ENCODE measurements at places on chromosomes 7 and 10.

- no peak for DNase-seq
Measured at GRCh38 chr7:44159824-44160630, 18.9 kb upstream of the MYL7 start.

GRCh38 chr10:79021331-79021907, 47.3 kb upstream of the ZMIZ1 start:
- DNase-seq, result no peak

- DNase-seq, result no peak
Measured at GRCh38 chr10:52077814-52078213, 236.3 kb upstream of the DKK1 start.

DNA sequence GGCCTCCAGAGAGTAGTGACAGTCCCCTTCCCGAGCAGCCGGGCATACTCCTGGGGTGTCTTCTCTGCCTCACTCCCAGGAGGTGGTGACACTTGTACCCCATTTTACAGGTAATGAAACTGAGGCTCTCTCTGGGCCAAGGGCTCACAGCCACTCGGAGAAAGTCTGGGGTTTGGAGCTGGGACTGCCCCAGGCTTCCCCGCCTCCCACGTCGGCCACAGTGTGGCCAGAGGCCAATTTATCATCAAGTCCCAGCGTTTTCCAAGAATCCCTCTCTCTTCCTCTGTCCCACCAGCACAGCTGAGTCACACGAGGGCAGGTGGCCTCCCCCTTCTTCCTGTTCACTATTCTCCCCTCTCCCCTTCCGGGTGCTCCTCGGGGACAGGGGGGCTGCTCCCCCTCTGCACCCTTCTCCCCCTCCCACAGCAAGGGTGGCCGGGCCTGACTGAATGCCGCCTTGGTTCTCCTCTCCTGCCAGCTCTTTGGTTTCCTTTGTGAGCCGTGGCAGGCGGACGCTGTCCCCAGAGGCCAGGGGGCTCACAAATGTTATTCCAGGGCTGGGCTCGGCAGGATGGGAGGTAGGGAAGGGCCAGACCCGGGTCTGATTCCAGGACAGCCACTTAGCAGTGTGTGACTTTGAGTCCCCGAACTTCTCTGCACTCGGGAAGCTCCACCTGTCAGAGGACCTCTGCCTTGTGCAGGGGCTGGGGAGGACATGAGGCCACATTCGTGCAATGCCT, 17.7 kb downstream of the CLIP2 start:
- no peak for DNase-seq

GRCh38 chr10:54108961-54109360, 692.1 kb downstream of the PCDH15 start:
- no peak for DNase-seq

GRCh38 chr10:51144161-51144781, 70.0 kb downstream of the PRKG1 start:
- no peak for DNase-seq

- DNase-seq, result no peak
Measured at GRCh38 chr10:12699781-12700556, 301.5 kb downstream of the CCDC3 start.

GRCh38 chr7:11650030-11650429, 182.0 kb downstream of the THSD7A start:
- no peak for DNase-seq

DNA sequence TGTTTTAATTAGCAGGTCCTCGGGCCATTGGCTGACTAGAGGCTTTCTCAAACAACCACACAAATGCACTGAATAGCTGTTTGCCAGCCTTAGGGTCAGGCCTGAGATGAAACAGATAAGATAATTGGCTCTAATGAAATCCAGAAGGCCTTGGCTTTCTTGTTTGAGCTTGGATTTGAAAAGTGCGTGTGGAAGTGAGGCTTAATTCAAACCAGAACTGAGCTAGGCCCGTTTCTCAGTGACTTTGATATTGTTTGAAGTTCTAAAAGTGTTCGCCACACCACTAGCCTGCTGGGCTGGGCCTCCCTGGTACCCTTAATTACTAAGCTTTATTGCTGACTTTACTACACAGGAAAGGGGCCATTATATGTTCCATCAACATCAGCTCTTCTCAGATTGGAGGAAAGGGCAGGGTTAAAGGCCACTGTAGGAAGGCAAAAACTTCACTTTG, 270.6 kb downstream of the TWIST1 start:
- no peak for DNase-seq

GRCh38 chr7:132723506-132724081, 147.3 kb upstream of the PLXNA4 start:
- DNase-seq, result no peak

- DNase-seq, result no peak
Measured at GRCh38 chr10:21516242-21517131, 9.0 kb downstream of the SKIDA1 start.

DNA sequence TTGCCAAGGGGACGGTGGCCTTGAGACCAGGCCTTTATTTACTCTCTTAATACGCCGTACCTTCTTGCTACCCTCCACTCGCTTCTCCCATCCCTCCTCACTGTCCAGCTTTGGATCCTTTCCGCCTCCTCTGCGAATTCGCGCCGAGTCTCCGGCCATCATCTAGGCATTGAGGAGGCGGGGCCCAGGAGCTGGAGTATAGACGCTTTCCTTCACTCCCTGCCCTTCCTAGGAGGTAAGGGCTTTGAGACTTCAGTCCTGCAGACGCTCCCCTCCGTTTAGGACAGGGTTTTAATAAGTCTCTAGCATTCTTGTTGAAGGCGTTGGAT, 538 bp downstream of the TFAM start:
- no peak for DNase-seq

Measured in GM18507 (cell line).